CD4-positive, alpha-beta T cell treated with Interleukin-6 at 100 ng/mL for 8 hours (primary cell): ENCODE measurements at places on chromosomes 4 and X.

DNA sequence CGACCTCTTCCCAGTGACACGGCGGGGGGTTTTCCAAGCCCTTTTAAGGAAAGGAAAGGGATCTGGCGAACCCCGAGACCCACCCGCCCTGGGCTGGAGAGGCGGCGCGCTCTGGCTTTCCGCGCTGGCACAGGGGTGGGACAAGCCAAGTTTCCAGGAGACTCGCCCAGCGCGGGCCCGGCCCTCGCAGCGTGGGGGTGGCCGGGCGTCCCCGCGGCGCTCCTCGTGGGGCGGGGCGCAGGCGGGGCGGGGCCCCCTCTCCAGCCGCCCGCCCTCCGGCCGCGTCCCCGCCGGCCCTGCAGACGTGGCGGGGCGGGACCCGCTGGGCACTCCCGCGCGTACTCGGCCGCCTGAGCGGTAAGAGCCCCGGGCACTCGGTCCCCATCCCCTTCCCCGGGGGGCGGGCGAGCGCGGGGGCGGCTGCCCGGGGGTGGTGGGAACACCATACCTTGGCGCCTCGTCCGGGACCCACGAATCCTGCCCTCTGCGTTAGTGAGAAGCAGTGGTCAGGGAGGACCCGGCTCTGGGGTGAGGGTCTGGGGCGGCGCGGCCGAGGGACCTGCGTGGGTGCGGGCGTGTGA lies at the start of gene FAM114A1:
Gene FAM114A1, plus strand, starts transcription at position 329 of the 581 bp plus-strand sequence. CDS start 10,273 bp downstream, outside the sequence.
- DNase-seq, result no peak

DNA sequence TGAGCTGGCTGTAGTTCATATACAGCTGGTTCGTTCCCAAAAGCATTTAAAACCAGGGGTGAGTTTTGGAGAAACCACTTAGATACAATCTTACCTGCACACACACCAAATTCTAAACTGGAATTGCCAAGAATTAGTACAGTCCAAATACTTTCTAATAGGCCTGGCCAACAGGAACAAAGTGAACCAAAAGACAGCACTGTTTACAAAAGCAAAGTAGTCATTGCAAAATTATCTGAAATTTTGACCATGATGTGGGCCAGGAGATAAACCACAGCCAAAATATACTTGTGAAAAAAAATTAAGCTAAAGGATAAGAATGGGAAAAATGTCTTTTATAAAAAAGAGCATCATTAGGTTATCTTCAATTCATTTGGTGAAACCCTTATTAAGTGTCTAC lies 37.9 kb upstream of the NAP1L5 start:
- no peak for DNase-seq

DNA sequence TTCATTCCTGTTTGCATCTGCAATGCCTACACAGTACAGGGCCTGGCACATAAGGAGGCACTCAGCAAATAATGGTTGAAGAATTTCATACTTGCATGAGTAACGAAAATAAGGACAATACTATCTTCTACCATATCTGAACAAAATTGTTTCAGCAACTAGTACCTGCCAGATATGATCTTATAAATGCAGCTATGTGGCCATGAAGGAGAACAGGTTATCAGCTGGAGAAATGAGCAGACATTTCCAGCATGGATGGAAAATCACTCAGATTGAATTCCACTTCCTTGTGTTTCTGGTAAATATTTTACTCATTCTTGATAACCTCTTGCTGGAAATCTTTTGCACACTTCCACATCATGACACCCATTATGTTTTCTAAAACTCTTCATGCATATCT lies 204.0 kb downstream of the ADAMTS3 start:
- no peak for DNase-seq

DNA sequence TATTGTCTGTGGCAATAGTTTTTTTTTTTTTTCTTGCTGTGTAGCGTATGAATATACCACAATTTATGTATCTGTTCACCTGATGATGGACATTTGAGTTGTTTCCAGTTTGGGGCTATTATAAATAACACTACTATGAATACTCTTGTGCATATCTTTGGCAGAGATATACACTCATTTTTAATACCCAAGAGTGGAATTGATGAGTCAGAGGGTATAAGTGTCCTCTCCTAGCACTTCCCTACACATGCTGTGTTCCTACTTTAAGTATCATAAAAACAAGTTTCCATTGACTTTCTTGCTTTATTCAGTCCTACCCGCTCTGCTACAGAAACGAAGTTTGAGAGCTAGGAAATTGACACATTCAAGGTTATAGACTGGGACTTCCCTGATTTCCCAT lies 39.8 kb downstream of the XIAP start:
- DNase-seq, result no peak

GRCh38 chrX:70253377-70254062 lies 6.5 kb downstream of the P2RY4 start:
- DNase-seq, result no peak

DNA sequence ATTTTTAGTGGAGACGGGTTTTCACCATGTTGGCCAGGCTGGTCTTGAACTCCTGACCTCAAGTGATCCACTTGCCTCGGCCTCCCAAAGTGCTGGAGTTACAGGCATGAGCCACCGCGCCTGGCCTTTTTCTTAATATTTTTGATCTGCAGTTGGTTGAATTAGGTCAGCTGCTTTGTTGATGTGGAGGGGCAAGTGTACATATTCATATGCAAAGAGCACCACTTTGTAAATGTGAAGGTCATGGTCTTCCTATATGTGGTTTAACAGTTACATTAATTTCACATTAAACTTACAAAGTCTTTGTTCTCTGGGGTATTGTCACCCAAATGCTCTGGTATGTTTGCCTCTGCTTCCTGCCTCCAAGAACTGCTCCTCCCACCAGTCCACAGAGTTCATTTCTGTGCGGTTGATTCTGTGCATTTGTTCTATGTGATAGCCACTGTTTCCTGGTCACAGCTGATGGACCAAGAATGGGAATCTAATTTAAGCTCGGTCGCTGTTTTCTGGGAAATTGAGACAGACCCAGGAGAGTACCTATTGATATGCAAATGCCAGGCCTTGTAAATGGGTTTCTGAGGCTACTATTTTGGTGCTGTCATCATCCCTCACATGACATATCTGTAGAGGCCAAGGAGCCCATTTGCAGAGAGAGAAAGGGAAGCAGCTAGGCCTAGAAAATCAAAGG lies 26.9 kb upstream of the HPSE start:
- DNase-seq, result no peak

GRCh38 chrX:11751261-11751660 lies 6.8 kb upstream of the MSL3 start:
- DNase-seq, result no peak

DNA sequence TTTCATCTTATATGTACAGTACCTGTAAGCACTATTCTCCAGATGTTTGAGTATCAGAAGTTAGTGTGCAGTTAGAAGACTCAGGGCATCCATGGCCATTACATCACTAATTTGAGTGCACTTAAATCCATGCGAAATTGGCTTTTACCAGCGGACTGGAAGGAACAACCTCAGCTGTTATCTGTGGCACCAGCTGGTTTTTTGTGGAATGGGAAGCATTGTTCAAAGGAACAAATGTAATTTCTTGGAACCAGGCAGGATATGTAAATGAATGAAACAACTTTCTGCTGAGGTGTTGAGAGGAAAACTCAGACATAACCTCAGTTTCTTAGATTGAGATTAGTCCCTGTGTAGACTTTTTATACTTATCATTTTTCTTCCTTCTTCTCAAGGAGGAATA lies 60.2 kb downstream of the PDGFRA start:
- DNase-seq, result no peak

DNA sequence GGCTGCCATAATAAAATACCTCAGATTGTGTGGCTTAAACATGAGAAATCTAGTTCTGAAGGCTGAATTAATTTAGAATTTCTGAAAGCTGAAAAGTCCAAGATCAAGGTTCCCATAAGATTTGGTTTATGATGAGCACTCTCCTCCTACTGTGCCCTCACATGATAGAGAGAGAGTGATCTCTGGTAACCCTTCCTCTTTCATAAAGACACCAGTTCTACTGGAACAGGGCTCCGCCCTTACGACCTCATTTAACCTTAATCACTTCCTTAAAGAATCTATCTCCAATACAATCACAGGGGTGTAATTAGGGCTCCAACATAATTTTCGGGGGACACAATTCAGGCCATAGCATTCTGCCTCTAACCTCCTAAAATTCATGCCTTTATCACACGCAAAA lies 194.0 kb upstream of the MAB21L2 start:
- DNase-seq, result no peak

- no peak for DNase-seq
These were observed 760.0 kb downstream of the FSTL5 start for GRCh38 chr4:161403781-161404180.

DNA sequence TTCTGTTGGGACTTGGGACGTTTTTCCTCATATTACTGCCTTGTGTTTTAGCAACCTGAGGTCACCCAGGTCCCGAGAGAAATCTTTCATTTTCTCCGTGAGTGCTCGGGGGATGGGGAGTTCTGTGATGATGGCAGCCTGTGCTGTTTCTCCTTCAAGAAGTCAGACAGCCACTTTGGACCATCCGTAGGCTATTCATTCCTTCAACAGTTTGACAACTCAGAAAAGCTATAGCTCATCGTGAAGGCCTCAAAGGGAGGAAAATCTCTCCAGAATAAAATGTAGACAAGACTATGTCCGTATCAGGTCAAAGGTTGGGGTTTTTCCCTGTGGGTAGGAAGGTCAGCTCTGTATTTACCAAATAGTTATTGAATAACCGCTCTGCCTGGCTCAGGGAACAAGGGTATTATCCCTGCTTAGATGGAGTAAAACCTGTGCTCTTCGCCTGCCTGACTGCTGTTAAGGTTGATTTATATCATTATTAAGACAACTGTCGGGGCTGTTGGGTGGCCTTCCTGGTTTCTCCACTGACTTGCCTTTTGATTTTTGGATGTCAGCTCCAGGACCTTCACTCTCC lies 36.6 kb downstream of the FAM114A1 start:
- no peak for DNase-seq

DNA sequence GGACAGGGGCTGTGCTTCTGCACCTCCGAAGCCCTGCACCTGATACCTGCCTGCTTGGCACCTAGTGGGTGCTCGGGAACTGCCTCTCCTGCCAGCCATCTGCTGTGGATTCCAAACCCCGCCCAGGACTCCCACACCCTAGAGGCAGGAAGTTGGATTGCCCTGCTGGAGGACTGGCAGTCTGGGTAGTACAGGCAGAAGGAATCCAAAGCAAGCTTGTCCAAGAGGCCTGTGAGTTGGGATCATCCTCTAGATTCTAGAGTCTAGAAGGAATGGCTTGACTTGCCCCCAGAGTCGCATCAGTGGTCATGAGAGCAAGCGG lies 64.6 kb upstream of the MTM1 start:
- DNase-seq, result no peak

DNA sequence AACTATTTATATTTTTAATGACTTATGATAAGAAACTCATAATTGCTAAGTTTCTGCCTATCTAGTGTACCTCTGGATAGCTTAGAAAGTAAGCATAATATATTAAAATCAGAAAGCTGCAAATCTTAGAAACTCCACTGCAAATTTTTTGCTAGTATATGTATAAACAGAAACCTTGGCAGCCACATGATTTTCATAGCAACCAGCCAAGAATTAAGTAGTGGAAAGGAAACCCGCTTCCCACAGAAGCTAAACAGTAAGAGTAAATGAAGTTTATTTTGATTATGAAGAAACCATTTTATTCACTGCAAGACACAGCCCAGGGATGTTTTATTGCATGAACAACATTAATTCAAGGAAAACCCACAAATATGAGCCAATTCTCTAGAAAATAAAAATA lies 872.5 kb upstream of the ADGRL3 start:
- DNase-seq, result no peak

- DNase-seq, result no peak
These were observed 124.3 kb upstream of the GALNT7 start for GRCh38 chr4:173044340-173044739.

DNA sequence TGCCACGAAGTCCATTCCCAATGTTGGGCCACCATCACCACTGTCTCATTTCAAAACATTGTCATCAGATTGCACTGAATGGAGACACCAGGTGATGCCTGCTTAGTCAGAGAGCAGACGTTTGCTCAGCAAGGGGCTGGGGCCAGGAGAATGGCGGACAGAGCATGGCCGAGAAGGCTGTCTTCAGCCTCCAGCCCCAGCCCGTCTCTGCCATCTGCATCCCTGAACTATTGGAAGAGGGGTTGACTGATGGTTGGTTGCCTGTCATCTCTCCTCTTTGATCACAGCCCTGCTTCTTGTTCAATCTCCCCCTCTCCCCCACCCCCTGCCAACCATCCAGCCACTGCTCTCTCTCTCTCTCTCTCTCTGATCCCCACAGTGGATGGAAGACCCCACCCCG lies 140.9 kb downstream of the SHOX start:
- no peak for DNase-seq

DNA sequence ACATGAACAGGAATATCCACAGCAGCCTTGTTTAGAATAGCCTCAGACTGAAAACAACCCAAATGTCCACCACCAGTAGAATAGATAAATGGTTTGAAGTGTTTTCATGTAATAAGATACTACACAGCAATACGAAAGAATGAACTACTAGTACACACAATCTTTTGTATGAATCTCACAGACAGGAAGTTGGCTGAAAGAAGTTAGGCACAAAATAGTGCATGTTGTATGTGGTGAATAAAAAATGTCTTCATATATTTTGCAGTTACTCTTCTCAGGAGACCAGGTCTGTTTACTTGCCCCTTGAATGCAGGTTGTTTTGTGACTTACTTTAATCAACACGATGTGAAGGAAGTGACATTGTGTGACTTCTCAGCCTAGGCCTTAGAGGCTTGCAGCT lies 75.9 kb upstream of the LEF1 start:
- DNase-seq, result no peak

DNA sequence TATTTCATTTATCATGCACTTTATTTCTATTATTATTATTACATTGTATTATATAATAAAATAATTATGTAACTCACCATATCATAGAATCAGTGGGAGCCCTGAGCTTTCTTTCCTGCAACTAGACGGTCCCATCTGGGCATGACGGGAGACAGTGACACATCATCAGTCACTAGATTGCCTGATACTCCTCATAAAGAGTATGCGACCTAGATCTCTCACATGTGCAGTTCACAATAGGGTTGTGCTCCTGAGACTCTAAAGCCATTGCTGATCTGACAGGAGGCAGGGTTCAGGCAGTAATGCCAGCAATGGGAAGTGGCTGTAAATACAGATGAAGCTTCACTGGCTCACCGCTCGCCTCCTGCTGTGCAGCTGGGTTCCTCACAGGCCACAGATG lies 62.3 kb downstream of the DMD start:
- DNase-seq, result no peak

DNA sequence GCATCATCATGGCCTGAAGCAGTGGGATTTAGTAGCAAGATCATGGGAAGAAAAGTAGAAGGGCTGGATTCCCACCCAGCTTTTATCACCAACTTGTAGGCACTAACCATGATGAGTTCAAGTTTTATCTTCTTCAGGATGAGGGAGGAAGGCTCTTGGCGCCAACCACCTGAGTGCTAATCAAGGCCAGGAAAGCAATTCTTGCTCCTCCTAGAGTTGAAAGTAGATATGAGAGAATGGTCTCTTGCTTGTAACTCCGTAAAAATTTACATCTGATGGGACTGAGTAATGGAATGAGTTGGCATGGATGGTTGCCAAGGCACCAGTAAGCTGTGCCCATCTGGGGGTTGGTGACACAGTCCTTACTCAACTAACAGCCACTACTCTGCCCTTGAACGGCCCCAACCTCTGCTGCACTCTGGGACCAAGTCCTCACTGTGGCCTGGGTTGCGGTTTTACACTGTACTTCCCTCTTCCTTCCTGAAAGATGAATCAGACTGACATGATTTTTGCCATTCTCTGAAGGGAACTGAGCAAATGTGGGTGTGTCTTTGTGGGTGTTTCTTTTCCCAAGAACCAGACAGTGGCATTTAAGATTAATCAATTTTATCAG lies 39.4 kb upstream of the NDP start:
- DNase-seq, result peak; percentile 7

- DNase-seq, result peak; percentile 94
These were observed 45.7 kb downstream of the PRPS1 start for GRCh38 chrX:107673933-107674479.

GRCh38 chrX:37603938-37604409 lies 32.5 kb downstream of the LANCL3 start:
- no peak for DNase-seq
